Progenitor cell of endocrine pancreas (in vitro differentiated cells): ENCODE measurements at places on chromosomes 2 and 18.

DNA sequence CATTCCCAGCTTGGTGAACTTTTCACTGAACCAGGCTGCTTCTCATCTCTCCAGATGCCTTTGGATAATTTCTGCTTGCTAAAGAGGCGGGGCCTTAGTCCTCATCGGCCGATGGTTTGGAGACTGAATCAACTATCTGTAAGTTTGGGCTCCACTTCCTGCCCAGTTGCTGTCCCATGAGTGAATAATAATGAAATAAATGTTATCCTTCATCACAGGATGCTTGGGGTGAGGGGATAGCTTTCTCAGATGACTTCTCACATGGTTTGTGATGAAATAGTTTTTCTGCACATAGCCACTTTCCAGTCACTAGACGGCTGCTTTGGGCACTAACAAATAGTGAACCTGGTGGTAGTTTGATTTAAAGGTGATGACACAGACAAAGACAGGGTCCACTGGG, 376.6 kb upstream of the TRIB2 start:
- no peak for DNase-seq

- no peak for DNase-seq
Observed at GRCh38 chr2:142710336-142710735, 167.1 kb upstream of the KYNU start.

- DNase-seq: no peak
Observed at GRCh38 chr2:44838116-44838790, 103.2 kb upstream of the SIX3 start.

GRCh38 chr18:54359233-54359632, 1.5 kb downstream of the C18orf54 start:
- no peak for DNase-seq

GRCh38 chr2:158191076-158191895, 89.6 kb downstream of the UPP2 start:
- no peak for DNase-seq

DNA sequence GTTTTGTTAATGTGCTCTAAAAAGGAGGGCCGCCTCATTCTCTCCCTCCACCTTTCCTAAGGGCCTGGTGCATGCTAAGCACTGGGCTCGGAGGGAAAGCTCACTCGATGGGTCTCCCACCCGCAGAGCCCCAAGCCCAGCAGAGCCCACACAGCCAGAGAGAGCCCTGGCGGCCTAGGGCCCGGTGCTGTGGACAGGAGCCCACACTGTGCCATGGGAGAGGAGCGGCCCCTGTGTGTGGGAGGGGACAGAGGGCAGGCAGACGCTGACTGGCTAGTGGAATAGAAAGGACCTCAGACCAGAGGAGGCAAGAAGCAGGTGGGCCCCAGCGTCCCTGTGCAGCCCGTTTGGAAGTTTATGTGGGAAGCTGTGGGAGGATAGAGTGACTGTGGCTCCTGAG, 49.4 kb upstream of the KCNF1 start:
- DNase-seq: no peak

GRCh38 chr2:118177318-118177717, 89.0 kb downstream of the INSIG2 start:
- no peak for DNase-seq

DNA sequence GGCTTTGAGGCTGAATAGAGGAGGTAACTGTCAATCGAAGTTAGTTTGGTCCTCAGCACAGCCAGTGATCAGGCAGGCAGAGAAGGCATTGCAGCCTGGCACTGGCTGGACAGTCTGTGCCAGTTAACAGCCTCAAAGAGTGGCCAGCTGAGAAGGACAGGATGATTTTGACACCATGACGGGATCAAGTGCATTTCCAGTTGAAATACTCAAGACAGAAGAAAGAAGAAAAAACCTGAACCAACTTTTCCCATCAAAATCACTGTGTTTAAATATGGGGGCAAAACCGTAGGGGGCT, 96.7 kb upstream of the ZCCHC2 start:
- DNase-seq: no peak

DNA sequence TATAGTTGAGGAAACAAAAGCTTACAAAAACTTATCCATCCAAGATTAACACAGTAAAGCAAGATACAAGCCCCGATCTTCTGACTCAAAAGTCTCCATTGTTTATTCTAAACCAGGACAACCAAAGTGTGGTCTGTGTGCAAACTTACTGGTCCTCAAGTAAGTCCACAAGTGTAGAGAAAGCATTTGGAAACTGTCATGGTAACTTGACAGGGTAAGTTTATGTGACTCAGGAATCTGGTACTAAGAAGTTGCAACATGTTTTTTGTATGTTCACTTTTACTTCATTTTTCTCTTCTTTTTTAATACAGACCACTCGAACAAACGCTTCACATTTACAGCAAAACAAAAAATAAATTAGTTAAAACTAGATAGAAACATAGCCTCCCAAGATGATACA, 9.4 kb downstream of the MBD2 start:
- DNase-seq: no peak

GRCh38 chr2:84970868-84971509, at the start of gene KCMF1:
Gene KCMF1 (plus strand): TSS chr2:84971161. CDS start chr2:84971452, 291 bp downstream.
- peak; percentile 58 for DNase-seq

DNA sequence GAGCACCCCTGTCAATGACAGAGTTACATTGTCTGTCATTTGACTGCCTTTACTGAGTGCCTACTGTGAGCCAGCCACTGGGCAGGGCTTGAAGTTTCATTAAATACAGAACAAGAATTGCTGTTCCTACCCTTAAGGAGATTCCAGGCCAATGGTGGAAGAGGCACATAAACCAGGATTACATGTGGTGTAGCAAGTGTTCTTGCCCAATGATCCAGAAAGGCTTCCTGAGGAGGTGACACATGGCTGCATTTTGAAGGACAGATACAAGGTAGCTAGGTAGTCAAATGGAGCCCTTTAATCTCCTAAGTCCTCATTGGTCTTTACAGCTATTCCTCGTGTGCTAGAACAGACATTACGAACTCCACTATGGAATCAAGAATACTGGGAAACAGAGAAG, 312.7 kb downstream of the ETAA1 start:
- DNase-seq: no peak

DNA sequence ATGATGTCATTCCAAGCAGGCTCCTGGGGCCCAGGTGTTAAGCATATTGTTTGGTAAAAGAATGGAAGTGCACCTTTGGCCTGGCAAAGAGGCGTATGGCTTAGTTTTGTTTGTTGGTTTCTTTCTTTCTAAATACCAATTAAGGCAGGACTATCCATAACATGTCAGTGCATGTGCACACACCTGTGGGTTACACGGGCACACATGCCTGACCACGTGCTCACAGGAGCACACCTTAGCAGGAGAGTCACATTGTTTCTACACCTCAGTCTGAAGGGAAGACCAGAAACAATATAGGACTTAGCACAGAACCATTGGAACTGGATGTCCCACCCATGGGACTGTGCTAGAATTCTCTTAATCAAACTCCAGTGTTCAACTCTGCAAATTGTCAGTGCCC, 127.8 kb downstream of the FBXO15 start:
- DNase-seq: no peak
